ENCODE measurements at places on chromosomes 3 and 15.

DNA sequence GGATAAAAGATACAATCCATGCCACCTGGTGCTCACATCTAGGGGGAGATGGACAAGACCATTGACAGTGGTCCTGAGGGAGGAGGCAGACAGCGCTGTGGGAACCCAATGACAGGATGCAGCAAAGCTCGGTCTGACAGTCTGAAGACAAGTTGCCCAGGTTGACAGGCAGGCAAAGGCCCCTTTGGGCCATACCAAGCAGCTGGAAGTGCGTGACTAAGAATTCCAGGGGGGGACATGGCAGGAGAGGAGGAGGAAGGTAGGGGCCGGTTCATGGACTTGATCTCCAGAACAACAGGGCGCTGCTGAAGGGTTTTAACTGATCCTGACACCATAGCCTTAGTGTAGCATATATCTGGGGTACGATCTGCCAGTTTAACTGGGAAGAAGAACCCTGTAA is 83.4 kb downstream of the RPLP1 start:
- no peak for DNase-seq

- DNase-seq, result no peak
These were observed 165.0 kb downstream of the MEX3B start for GRCh38 chr15:81880833-81881232.

GRCh38 chr3:10471054-10471688 is 34.2 kb downstream of the ATP2B2 start:
- peak; percentile 2 for DNase-seq

DNA sequence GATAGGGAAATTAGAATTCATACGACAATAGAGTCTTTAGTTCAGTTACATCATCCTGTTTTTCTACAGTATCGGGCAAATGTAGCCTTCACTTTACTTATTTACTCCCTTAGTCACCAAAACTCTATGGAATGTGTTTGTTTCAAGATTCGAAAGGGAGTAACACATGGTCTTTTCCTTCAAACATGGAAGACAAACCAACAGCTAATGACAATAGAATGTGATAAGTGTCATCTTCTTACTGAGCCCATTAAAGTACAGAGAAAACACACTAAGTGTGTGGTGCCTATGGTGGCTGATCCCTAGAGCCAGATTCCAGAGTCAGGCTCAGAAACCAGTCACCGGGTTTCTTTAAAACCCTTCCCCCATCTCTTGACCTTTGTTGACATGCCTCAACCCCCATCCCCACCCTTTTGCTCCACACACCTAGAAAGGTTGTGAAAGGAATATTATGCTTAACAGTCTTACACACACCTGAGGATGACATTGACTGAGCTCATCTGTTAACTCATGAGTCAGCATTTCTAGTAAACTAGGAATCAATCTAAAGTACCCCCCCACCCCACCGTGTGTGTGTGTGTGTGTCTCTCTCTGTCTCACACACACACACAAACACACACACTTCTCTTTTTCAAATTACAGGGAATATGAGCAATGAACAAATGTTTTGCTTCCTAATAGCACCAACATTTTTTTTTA is 549.6 kb upstream of the CCDC54 start:
- DNase-seq, result peak; percentile 54

DNA sequence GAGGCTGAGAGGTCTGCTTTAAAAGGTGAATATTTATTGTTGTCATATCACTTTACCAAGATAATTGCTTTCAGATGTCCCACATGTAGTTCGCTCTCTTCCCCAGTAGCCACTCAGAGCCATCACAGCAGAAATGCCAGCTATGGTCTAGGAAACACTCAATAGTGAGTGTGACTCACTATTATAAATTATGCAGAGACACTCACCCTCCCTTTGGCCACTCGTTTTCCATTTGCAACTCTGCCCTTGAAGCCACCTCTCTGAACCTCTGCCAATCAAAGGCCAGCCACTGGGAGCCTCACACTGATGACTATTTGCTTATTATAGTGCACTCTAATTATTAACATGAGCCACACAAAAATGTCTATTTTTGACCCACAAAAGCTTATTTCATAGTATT is 328.1 kb upstream of the ATP10A start:
- peak; percentile 28 for DNase-seq

DNA sequence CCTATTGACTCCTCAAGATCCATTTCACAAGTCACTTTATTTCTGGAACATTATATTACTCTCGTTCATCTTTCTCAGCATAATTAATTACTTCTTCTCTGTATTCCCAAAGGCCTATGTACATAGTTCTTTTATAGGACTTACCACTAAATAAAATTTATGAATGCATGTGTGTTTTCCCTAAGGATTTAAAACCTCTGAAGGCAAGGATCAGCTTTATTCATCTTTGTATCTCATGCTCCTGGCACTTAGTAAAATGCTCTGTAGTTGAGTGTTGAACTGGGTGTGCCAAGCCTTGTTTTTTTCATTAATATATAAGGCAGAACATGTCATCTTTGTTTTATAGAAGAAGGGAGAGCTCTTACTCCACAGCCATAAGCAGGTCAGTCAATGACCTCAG is 194.1 kb upstream of the ZPLD1 start:
- no peak for DNase-seq

Data from fibroblast of skin of abdomen (primary cell).